ENCODE measurements at places on chromosomes 1 and 21.

DNA sequence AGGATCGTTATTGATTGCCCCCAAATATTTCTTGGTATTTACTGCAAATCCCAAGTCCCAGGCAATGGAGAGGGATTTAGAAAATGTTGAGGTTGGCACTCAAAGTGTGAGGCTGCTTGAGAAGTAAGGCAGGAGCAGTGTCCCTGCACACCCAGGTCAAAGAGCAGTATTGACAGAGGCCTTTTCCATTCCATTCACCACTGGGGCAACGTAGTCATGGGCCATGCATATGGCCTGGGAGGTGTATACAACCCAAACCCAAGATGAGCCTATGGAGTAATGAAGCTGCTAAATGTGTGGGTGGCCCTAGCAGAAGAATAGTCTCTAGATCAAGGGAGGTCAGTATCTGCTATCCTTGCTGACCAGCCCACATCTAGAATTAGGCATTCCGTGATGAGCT, 245.6 kb downstream of the FOXD2 start:
- no peak for DNase-seq
- no peak overlapping the region for H3K27ac ChIP-seq
- no peaks in the 10 kb centered on the region for H3K36me3 ChIP-seq
- no peaks in the 10 kb centered on the region for H3K27me3 ChIP-seq
- H3K4me3 ChIP-seq, result no peak overlapping the region

DNA sequence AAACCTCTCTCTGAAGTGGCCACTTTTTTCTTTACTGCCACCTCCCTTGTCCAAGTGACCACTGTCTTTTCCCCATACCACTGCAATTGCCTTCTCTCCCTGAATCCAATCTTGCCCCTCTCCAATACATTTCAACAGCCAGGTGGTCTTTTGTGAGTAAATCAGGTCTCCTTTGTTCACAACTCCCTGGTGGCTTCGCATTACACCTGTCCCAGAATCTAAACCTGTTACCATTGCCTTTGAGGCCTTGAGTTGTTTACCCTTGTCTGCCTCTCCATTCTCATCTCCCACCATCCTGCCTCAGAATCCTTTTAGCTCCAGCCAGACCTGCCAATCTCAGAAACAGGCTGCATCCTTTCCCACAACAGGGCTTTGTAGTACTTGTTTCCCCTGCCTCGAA, 21.8 kb upstream of the DYNLT5 start:
- no peaks in the 10 kb centered on the region for H3K4me1 ChIP-seq
- H3K4me3 ChIP-seq, result no peak overlapping the region
- no peaks in the 10 kb centered on the region for H3K27me3 ChIP-seq
- H3K36me3 ChIP-seq, result no peaks in the 10 kb centered on the region
- no peak for DNase-seq
- H3K27ac ChIP-seq, result no peak overlapping the region

DNA sequence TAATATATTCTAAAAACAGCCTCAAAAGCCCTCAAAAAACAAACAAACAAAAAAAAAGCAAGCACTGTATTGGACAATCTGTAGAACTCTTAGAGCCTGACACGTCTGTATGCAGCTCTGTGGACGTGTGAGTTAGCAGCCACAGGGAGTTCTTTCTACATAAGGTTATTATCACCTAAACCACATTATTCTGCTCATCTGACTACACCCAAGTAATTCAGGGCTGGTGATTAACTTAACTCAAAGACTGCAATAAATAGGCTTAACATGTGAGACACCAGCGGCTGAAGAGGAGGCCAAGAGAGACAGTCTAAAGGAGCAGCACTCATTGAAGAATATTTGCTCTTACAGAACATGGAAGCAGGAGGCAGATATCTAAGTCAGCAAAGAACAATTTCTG, 316.0 kb downstream of the VAV3 start:
- H3K36me3 ChIP-seq, result no peaks in the 10 kb centered on the region
- H3K4me1 ChIP-seq, result no peaks in the 10 kb centered on the region
- no peak overlapping the region for H3K4me3 ChIP-seq

DNA sequence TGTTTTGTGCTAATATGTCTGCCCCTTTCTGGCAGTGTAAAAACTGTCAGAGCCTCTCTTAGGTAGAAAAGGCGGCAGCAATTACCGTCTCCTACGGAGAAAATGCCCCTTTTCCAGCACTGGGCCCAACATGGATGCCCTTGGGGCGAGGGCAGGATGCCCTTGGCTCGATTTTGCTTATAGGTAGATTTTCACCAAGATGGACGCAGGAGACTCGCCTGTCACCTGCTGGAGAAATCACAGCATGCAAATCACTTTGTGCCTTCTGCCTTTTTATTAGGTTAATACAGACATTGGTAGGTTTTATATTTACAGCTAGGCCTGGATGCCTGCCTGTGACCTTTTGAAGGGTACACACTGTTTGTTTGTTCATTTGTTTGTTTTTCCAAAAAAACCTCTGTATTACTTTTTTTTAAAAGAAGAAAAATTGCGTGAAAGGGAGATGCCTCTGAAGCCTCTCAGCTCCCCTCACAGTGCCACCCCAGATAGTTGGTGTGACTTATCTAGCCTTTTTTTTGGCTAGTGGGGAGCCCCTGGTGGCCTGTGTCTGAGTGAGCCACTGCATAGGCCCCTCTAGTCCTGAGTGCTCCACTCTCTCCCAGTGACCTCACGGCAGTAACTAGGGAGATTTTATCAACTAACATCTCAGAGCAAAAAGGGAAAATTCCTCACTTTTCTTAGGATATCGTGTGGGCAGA, 2.5 kb downstream of the ATP1B1 start:
- peak overlapping the region; percentile 64 for H3K4me3 ChIP-seq
- H3K36me3 ChIP-seq, result no peaks in the 10 kb centered on the region
- peak overlapping the region; percentile 73 for H3K27ac ChIP-seq

DNA sequence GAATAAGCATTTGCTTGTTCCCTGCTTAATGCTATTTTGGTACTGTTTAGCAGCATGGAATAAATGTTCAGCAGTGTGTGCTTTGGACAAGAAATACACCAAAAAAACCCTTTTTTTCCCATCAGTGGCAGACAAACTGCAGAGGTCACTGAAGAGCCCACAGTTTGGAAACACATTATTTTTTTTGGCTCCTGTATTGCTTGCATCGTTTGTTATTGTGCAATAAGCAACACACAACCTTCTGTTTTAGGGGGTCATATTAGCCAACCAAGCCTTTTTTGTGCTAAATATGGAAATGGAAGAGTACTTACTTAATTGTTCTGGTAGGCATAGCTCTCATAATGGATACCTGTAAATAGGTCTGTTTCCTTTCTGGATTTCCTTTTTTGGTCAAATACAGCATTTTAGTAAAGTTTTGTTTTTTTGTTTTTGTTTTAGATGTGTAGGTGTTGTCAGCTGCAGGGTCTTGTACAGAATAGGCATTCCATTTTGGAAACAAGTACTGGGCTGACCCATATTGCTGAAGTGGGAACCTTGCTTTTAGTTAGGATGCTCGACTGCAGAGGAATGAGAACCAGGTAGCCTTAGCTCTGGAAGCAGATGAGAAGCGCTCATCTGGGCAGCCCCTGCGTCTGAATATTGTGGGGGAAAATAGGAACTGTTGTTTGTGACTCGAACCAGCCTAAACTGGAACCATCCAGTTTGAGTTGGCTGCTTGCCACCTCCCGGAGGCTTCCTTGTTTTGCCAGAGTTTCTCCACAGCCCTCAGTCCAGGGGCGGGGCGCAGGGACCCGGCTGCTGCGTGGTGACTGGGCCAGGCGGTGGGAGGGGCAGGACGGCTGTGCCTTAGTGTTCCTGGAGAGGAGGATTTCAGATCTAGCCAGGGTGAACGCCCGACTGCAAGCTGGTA, 38.4 kb downstream of the SPEN start:
- H3K4me1 ChIP-seq, result no peaks in the 10 kb centered on the region
- peak overlapping the region; percentile 15 for H3K4me3 ChIP-seq
- peak; percentile 96 for DNase-seq

DNA sequence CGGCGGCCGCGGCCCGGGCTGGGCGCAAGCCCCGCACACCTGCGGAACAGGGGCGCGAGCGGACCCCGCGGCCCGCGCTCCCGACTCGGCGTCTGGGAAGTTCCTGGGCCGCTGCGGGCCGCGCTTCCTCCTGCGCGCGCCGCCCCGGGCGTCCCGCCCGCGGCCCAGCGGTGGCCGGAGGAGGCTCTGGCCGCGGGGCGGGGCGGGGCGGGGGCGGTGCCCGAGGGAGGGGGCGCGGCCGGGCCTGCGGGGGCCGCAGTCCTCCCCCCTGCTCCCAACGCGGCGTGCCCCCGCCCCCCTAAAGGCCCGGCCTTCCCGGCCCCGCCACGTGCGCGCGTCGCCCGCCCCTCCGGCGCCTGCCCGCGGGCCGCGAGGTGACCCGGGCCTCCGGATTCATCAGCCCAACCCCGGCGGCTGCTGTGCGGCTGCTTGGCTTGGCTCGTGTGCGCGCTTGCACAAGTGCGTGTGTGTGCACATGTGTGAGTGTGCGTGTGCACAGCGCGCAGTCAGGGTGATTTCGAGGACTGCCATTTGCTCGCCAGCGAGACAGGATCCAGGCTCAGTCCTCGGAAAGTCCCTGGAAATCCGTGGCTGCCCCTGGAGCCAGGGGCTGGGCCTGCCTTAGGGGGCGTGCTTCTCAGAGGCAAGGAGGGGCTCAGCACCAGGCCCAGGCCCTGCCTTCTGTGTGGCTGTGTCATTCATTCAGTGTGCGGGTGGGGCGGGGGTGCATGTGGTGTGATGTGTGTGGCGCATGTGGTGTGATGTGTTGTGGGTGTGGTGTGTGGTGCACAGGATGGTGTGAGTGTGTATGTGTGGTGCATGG, at the start of gene C2CD2:
Gene C2CD2, minus strand, starts transcription at position 188 of the 823 bp plus-strand sequence. CDS start 370 bp downstream, outside the sequence.
- H3K36me3 ChIP-seq, result no peaks in the 10 kb centered on the region
- no peak for DNase-seq
- peak within 1 kb of the TSS; percentile 89 for H3K4me3 ChIP-seq
- peak within 1 kb of the TSS; percentile 78 for H3K27ac ChIP-seq
- H3K4me1 ChIP-seq, result peaks cover 14% of the 10 kb centered on the region

DNA sequence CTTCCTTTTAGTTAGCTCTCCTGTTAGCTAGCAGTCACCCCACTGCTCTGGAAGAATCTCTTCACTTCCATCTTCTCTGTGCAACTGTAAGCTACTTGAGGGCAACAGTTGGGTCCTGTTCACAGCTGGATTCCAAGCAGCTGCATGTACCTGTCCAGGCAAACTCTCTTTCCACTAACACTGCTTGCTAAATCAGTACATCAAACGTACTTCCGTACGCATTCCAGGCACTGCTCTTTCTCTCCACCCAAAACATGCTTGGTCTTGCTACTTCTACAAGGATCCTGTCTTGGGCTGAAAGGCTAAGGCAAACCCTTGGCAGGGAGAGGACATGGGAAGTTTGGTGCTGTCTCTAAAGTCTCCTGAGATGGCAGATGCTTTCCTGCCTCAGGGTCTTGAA, 139.2 kb upstream of the CACNA1E start:
- no peaks in the 10 kb centered on the region for H3K4me1 ChIP-seq
- H3K27me3 ChIP-seq, result no peaks in the 10 kb centered on the region

GRCh38 chr1:40243351-40243750, 4.4 kb upstream of the TMCO2 start:
- H3K4me1 ChIP-seq, result no peaks in the 10 kb centered on the region
- no peak for DNase-seq
- no peaks in the 10 kb centered on the region for H3K36me3 ChIP-seq

DNA sequence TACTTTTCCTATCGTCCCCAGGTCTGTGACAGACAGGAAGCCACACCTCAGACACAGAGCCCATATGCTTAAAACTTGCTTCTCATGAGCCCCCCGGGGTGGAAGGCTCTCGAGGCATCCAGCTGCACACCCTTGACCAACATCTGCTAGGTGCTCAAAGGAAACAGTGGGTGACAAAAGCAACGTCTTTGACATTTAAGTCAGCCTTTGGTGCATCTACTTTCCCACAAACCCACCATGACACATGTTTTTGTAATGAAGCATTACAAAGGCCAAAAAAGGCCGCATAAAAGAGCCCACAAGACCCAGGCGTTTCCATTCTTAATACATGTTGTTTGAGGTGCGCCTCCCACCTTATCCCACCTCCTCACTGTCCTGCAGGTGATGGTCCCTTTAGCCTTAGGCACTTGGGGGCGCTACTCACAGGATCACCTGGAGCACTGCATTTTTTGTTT, 11.8 kb upstream of the FASLG start:
- DNase-seq, result no peak
- H3K27ac ChIP-seq, result no peak overlapping the region
- H3K27me3 ChIP-seq, result no peaks in the 10 kb centered on the region
- no peaks in the 10 kb centered on the region for H3K36me3 ChIP-seq
- no peaks in the 10 kb centered on the region for H3K4me1 ChIP-seq

GRCh38 chr1:108513044-108513415, 46.9 kb upstream of the EEIG2 start:
- H3K27ac ChIP-seq, result no peak overlapping the region
- no peak for DNase-seq
- no peaks in the 10 kb centered on the region for H3K36me3 ChIP-seq
- H3K27me3 ChIP-seq, result no peaks in the 10 kb centered on the region
- no peak overlapping the region for H3K4me3 ChIP-seq
